ENCODE measurements at places on chromosomes 7 and 10.

DNA sequence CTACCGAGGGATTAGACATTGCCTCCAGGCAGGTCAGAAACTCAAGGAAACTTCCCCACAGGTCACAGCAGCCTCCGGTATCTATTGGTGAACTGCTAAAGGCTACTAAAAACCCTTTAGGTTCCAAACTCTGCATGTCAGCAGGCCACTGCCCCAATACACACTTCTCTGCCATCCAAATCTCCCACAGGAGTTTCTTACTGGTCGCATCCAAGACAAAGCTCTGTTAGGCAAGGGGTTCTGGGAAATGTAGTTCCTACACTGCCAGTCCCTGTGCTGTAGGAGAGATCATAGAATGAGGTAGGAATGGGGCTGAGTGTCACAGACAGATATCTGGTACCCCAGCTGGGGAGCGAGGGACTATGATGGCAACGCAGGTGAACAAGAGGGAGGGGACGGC is 757.0 kb upstream of the C7orf33 start:
- no peak for DNase-seq

DNA sequence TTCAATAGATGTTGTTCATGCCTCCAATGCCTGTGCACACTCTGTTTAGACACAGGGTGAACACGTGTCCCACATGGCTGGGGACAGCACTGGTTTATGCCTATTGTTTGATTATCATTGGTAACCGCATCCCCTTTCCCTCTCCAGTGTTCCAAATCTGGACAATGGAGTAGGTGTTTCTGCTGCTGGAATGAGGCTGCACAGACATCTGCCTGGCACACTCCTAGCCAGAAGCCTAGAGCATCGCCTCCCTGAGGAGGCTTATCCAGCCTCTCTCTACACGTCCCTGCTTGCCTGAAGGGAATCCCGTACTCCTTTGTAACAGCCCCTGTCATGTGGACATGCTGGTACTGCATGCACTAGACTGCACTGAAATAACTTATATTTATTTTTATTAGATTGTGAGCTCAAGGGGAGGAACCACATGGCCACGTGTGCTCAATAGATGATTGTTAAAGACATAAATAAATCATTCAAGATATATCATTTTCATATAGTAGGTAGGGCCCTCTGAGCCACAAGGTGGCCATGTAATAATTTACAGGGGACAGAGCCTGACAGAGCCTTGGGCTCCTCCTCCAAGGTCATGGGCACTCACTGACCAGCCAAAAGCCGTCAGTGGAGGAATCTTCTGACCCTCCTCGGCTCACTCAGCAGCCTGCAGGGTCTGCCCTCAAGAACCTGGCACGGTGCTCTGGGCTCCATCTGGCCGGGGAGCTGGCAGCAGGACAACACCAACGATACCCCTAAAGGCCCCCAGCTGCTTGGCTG is 310.9 kb upstream of the ZNF32 start:
- no peak for DNase-seq

DNA sequence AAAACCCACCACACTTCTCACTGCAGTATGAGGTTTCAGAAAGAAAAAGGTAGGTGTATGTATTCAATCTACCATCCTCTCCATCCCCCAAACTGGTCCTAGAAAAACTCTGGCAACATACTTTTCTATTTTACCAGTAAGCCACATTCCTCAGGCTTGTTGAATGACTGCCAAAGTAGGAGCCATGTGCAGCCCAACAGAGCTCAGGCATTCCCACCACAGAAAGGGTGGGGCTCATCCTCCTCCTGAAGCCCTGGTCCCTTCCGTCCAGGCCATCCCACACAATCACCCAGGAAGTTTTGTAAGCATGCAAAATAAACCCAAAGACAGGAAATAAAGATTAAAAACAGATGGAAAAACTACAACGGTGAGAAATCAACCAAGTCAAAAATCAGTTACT is 57.2 kb downstream of the MAD1L1 start:
- DNase-seq, result no peak

DNA sequence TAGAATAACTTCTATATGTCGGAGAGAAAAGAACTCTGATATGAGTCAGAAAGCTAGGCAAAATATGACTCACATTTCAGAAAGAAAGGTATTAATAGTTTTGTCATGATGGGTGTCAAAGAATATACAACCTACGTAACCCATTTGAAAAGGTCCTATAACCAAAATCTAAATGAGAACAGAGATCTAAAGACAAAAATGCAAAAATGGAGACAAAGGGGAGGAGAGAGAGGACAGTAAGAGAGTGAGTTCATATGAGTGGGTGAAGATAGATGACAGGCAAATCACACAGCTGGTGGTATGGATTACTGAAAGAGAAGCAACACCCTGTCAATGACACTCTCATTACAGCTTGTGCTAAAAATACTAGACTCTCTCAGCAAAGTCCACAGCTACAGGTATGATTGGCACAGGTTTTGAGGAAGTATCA is 25.6 kb downstream of the ANKMY2 start:
- no peak for DNase-seq

DNA sequence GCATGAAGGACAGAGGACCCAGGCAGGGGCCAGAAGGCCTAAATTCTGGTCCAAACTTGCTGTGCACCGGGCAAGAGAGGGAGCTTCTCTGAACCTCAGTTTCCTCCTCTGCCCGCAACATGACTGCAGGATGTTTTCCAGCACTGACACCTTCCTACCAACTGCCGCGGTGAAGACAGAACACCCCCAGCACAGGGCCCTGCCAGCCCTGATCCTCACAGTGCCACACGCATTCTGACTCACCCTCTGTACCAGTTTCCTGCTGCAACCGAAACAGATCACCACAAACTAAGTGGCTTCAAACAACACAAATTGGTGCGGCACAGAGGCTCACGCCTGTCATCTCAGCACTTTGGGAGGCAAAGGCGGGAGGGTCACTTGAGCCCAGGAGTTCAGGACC is 18.1 kb downstream of the MAD1L1 start:
- DNase-seq, result no peak

DNA sequence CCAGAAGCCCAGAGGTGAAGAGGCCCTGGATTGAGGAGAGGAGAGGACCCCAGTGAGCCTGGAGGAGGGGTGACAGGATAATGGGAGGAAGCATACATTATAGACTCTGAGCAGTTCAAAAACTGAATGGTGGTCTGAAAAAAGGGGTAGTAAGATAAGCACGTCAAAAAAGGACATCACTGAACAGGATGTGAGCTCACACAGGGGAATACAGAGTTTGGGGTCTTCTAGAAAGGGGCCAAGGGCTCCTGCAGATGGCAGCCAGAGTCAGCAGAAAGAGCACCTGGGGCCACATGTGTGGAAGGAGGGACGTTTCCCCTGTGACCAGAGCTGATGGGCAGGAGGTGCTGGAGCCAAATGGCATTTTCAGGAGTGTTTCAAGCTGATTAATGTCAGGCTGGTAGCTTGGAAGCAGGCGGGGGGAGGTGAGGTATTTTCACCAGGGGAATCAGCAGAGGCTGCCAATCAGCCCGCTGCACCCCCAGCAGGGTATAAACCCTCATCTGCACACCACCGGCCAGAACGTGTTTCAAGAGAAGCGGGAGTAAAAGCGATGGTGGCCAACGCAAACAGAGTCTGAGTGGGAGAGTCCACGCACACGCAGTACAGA is 85.8 kb downstream of the TNS3 start:
- DNase-seq, result no peak

GRCh38 chr10:20978617-20979016 is 81.5 kb upstream of the NEBL start:
- no peak for DNase-seq

DNA sequence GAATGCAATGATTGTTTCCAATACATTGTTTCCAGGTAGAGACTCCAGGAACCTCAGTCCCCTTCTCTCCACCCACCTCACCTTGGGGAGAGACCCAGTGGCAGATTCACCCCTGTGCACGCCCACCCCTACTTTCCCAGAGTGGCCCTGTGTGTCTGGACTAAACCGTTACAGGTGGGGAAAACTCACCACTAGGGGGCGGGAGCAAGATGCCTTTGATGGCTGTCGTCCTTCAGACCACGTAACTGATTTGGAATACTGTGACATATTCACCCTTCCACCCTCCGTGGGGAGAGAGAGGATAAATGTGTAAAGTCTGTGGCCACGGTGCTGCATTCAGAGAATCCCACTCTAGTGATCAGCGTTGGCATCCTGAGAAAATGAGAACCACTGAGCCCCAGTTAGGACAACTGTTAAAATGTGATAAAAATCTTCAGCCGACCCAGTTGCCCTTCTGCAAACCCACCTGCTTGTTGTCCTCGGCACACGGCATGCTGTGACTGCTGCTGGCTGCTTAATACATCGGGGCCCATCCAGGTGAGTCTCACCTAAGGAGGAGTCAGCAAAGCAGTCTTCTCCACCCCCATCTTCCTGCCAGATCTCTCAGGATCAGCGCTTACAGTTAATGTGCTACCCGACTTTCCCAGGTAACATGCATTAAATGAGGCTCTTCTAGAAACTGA is 41.5 kb upstream of the NMT2 start:
- peak; percentile 93 for DNase-seq

- DNase-seq, result no peak
Measured at GRCh38 chr7:10707519-10707918, 266.2 kb upstream of the PHF14 start.

DNA sequence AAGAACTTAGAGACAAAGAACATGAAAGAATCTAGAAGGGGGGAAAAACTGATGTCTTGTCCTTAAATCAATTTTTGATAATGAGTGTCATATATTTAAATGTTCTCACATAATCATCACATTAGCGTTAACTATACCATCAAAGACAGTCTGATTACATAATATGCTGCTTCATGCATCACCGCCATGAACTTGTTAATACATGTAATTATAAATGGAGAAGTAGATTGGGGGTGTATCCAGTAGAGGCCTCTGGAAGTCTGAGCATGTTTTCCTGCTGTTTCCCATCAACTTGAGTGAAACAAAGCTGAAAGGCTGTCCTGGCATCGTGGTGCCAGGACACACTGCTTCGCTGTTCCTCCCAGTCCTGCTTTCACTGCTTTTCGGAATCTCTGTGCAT is 48.2 kb downstream of the PRLHR start:
- DNase-seq, result no peak

DNA sequence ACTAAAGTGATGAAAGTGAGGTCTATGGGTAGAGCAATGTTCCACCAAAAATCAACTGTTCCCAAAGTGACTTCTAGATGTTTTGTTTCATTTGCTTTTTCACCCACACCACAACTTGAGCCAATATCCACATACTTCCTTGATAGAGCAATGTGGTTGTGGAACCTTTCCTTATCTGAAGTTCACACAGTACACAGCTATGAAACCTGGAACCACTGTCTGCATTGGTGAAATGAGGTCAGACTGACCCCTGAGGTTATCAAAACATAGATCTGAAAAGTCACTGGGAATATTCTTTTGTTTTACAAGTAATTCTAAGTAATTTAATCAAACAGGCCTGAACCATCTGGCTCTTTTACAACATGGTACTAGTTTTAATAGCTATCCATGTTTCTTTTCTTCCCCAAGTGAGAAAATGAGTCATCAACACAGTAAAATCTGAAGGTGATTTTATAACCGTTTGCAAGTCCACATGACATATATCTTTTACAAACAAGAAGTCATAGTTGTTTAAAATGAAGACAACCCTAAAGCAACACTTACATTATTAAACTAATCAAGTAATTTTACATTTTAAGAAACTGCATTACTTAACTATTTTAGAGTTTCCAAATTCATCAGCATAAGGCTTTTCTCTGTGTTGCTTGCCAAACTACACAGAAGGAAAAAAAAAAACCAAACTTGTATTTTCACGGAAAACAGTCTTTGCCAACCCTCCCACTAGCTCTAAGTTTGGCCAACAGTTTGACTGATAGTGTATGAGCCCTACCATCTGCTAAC is 80.3 kb downstream of the LRRC17 start:
- no peak for DNase-seq

DNA sequence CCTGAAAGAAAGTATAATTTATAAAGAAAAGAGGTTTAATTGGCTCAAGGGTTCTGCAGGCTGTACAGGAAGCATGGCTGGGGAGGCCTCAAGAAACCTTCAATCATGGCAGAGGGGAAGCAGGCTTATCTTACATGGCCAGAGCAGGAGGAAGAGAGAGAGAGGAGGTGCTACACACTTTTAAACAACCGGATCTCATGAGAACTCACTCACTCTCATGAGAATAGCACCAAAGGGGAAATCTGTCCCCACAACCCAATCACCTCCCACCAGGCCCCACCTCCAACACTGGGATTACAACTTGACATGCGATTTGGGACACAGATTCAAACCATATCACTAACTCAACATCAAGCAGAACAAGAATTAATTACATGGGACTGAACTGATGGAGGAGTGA is 6.9 kb upstream of the ZNF485 start:
- no peak for DNase-seq

DNA sequence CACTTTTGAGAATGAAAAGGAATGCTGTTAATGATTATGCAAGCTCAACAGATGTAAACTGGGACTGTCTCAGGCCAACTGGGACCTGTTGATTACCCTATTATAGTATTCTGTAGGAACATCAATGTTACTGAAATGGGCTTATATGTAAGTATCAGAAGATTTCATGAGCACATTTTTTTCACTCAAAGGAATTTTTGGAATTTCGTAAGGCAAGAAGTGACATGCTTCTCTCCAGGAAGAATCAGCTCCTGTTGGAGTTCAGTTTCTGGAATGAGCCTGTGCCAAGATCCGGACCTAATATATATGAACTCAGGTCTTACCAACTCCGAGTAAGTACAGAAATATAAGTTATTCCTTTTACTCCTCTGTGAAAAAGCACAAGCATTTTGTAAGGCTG is 19.2 kb downstream of the NIPSNAP2 start:
- no peak for DNase-seq

- DNase-seq, result no peak
Measured at GRCh38 chr10:12416344-12417050, 67.2 kb downstream of the CAMK1D start.

- no peak for DNase-seq
Measured at GRCh38 chr7:835485-836401, 3.5 kb downstream of the SUN1 start.

DNA sequence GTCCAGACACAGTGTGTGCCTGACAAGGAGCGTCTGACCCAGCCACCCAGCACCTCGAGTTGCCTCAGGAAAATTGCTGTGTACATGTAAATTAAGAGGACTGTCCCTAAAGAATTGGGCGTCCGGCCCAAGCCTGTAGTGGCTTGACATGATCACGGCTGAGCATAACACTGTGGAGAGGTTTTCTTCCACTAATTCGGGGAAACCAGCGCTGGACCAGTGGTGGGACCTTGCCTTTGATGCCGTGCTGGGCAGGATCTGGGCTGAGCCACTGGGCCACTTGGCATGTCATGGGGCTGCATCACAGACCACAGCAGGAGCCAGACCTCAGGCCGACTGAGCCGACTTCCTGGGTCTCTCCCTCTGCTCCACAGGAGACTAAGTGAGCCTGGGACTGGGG is 282.5 kb downstream of the GLRX3 start:
- DNase-seq, result no peak

GRCh38 chr10:44416021-44416771 is 31.3 kb upstream of the CXCL12 start:
- no peak for DNase-seq

DNA sequence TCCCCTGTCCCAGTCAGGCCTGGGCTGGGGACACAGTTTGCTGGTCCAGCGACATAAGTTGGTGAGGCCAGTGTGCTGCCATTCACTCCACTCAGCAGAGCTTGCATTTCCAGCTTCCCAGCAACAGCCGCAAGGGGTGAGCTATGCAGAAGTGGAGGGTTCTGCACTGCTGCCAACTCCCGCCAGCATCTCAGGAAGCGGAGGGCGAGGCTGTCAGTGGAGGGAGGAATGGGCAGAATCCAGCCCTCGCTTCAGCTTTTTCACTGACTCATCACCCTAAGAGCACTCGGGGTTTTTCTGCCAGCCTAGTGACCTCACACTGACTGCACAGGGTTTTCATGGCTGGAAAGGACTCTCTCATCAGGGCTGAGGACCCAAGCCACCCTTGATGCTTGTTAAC is 625.1 kb upstream of the MKI67 start:
- no peak for DNase-seq

- DNase-seq, result no peak
Measured at GRCh38 chr10:2926918-2927660, 140.3 kb upstream of the PFKP start.
